Effector memory CD8-positive, alpha-beta T cell (primary cell): ENCODE measurements at places on chromosomes 3 and 15.

DNA sequence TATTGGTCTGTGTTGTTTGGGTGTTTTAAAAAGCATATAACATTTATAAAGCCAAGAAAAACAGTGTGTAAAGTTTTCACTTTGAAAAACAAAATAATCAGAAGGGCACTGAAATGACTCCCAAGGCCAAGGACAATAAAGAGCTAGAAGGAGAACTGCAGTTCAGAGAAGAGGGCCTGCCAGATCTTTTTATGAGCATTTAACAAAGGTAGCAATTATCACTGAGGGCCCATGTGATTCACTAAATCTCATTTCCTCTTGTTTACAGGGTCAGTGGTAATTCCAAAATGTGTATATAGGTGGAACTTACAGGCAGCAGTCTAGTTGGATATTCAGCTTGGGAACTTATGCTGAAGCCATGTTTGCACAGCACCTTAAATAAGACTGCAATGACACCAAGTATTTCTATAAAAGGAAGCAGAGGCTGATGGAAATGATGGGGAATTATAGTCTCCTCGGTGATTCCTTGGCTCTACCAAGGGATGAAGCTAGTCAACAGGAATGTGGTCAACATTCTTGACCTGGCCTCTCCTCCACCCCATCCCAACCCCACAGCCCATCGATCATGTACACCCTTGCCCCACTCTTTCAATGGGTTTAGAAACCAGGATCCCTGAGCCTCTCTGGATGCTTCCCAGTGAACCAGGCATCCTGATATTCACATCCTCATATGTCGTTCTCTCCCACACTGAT is 54.4 kb upstream of the THUMPD3 start:
- no peak for DNase-seq

DNA sequence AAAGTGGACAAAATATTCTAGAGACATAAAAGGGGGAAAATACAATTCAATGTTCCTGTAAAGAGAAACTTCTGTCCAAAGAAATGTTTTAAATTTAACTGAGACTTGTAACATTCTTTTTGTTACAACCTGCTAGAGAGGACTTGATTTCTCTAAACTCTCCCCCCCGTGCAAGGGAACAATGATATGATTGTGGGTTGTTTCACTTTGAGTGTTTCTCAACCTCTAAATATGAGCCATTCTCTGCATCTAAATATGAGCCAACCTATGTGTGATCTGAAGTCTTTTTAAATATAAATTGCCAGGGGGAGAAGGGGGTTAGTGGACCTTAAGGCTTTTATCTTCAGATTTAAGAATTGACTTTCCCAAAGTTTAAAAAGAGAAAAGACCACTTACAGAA is 14.6 kb downstream of the ZNF860 start:
- no peak for DNase-seq

DNA sequence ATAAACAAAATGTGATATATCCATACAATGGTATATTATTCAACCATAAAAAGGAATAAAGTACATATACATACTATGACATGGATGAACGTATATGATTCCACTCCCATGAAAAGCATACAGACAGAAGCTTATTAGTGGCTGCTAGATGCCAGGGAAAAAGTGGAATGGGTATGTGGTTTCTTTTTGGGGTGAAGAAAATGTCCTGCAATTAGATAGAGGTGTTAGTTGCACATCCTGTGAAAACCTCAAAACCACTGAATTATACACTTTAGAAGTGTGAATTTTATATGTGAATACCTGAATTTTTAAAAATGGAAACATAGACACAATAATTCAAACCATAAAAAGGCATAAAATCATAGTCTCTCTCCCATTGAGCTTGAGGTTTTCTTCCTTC is 11.2 kb downstream of the DENND6A start:
- DNase-seq: no peak

GRCh38 chr15:52082197-52083036 is 30.2 kb downstream of the BCL2L10 start:
- DNase-seq: no peak

GRCh38 chr15:29556380-29556779 is 265.9 kb downstream of the TJP1 start:
- DNase-seq: no peak

DNA sequence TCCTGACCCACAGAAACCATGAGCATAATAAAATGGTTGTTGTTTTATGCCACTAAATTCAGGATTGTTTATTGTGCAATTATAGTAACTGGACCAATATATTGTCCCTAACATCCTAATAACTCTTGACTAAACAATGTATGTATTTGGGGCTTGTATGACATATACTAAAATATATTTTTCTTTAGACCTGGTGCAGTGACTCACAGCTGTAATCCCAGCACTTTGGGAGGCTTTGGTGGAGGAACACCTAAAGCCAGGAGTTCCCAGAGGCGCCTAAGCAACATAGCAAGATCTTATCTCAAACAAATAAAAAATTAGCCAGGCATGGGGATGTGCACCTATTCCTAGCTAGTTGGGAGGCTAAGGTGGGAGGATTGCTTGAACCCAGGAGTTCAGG is 180.4 kb downstream of the SUCNR1 start:
- DNase-seq: no peak
